Heart left ventricle (tissue), 16 donors: ENCODE measurements at places on chromosomes 1 and 21. TPM values are rescaled to one million over a fixed set of nuclear protein-coding genes. Genes with fewer than 3 reads are reported as not detected.
A peak's percentile ranks its signal among the peaks of the same experiment; 100 is the strongest.

CLDN14 gene
- total RNA-seq, result not detected

PPIAL4G gene
- total RNA-seq, result 0.09 TPM

CITED4 gene
- 38.3 TPM for total RNA-seq

F3 gene
- total RNA-seq, result 28.6 TPM

RPS27 gene
- 968 TPM for total RNA-seq

GRCh38 chr1:7991504-7992440 is 30.3 kb downstream of the PARK7 start:
- H3K27ac ChIP-seq, result no peak overlapping the region
- peaks cover 11% of the 10 kb centered on the region for H3K36me3 ChIP-seq
- no peaks in the 10 kb centered on the region for H3K27me3 ChIP-seq
- no peaks in the 10 kb centered on the region for H3K4me1 ChIP-seq
- no peak overlapping the region for H3K4me3 ChIP-seq

DNA sequence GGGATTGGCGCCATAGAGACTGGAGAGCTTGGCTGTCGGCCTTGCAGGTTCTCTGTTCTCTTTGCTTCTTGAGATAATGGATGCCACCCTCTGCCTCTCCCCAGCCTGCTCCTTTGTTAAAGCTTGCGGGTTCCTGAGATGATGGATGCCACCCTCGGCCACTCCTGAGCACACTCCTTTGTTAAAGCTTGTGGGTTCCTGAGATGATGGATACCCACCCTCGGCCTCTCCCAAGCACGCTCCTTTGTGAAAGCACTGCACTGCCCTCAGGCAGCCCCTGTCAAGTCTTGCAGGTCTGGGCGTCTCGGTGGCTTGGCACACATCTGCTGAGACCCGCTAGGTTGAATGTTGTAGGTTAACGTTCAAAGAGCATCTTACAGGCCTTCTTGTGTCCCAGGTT is 76.5 kb downstream of the SCCPDH start:
- H3K27me3 ChIP-seq, result no peaks in the 10 kb centered on the region
- H3K36me3 ChIP-seq, result no peaks in the 10 kb centered on the region
- H3K4me1 ChIP-seq, result no peaks in the 10 kb centered on the region
- no peak overlapping the region for H3K27ac ChIP-seq

- H3K27ac ChIP-seq, result no peak overlapping the region
- no peak for DNase-seq
- H3K4me3 ChIP-seq, result no peak overlapping the region
These were observed 106.0 kb upstream of the IFFO2 start for GRCh38 chr1:19062258-19063029.

- no peaks in the 10 kb centered on the region for H3K27me3 ChIP-seq
- H3K4me1 ChIP-seq, result peaks cover 30% of the 10 kb centered on the region
- no peak for DNase-seq
- peak overlapping the region; percentile 97 for H3K27ac ChIP-seq
- peak overlapping the region; percentile 80 for H3K4me3 ChIP-seq
These were observed 2.4 kb downstream of the ID3 start for GRCh38 chr1:23556635-23557470.

DNA sequence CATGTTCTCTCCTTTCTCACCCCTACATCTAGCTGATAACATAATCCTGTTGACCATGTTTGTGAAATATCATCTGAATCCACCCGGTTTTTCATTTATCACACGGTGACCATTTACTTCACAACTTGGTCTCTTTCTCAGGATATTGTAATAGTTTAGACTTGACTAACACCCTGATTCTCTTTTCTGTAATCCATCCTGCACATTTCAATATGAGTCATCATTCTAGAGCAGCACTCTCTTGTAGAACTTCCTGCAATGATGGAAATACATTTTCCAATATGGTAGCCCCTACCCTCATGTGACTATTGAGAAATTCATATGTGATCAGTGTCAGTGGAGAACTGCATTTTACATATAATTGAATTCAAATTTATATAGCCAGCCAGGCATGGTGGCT is 2.3 kb upstream of the JAM2 start:
- no peaks in the 10 kb centered on the region for H3K36me3 ChIP-seq
- H3K27ac ChIP-seq, result no peak overlapping the region
- H3K27me3 ChIP-seq, result no peaks in the 10 kb centered on the region
- H3K4me3 ChIP-seq, result no peak overlapping the region
- DNase-seq, result no peak

DNA sequence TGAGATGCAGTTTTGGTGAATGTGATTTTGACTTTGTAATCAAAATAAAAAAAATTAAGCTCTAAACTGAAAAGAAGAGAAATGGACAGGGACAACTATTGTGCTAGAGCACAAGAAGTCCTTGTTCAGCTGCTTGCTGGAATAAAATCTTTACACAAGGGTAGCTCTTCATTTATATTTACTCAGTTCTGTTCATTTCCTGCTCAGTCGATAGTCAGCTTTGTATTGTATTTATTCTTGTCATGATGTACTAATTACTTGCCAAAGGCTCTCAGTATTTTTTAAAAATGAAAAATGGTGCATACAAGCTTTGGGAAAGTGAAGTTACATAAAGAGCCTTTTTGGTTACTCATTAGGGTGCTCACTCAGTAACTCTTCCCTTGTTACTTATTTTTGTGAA is 17.8 kb downstream of the F5 start:
- no peak for DNase-seq
- no peak overlapping the region for H3K27ac ChIP-seq
- no peaks in the 10 kb centered on the region for H3K36me3 ChIP-seq
- no peaks in the 10 kb centered on the region for H3K4me1 ChIP-seq
- no peak overlapping the region for H3K4me3 ChIP-seq

DNA sequence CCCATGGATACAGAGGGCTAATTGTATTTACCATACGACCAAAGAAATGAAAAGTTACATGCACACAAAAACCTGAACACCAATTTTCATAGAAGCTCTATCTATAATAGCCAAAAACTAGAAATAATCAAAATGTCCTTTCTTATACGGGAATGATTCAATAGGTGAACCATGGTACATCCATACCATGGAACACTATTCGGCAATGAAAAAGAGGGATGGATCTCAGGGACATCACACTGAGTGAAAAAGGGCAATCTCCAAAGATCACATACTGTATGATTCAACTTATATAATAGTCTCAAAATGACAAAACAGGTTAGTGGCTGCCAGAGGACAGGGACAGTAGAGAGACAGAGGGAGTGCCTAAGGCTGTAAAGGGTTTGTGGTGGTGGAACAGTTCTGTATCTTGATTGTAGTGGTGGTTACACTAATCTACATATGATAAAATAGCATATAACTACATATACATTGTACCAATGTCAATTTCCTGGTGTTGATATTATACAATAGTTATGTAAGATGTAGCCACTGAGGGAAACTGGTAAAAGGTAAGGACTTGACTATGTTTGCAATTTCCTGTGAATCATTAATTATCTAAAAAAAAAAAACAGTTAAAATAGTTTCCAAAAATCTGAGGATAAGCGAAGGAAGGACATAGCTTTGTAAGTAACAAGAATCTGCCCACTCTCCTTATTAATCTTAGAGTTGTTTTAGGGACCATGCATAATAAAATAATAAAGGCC is 3.7 kb downstream of the RSBN1 start:
- no peak for DNase-seq
- peaks cover 45% of the 10 kb centered on the region for H3K4me1 ChIP-seq
- no peaks in the 10 kb centered on the region for H3K27me3 ChIP-seq
- H3K36me3 ChIP-seq, result no peaks in the 10 kb centered on the region
- H3K4me3 ChIP-seq, result no peak overlapping the region

GRCh38 chr1:43402089-43402865 is 12.6 kb downstream of the SZT2 start:
- H3K4me3 ChIP-seq, result no peak overlapping the region
- DNase-seq, result no peak
- H3K27me3 ChIP-seq, result no peaks in the 10 kb centered on the region
- H3K36me3 ChIP-seq, result no peaks in the 10 kb centered on the region
- H3K27ac ChIP-seq, result no peak overlapping the region
- no peaks in the 10 kb centered on the region for H3K4me1 ChIP-seq

GRCh38 chr1:21631944-21632887 is 36.9 kb downstream of the RAP1GAP start:
- no peak for DNase-seq
- no peak overlapping the region for H3K4me3 ChIP-seq
- H3K36me3 ChIP-seq, result no peaks in the 10 kb centered on the region
- peaks cover 3% of the 10 kb centered on the region for H3K4me1 ChIP-seq
- H3K27ac ChIP-seq, result no peak overlapping the region

DNA sequence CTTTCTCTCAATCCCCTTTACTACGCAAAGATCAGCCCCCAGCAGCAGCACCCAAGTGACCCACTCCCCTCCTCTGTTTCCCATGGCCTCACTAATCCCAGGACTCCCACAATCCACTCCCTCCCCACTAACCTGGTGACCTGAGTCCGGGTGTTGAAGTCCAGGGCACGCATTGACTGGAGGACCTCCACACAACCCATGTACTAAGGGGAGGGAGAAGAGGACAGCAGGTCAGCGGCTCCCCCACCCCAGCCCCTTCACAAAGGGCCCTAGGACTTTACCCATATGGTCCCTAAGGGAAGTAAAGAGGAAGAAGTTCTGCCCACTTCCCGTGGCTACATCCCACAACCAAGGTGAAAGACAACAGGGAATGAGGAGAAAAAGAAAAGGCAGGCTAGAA is 1.3 kb downstream of the SHC1 start:
- H3K27me3 ChIP-seq, result no peaks in the 10 kb centered on the region
- peak; percentile 10 for DNase-seq
- peak overlapping the region; percentile 98 for H3K27ac ChIP-seq
- H3K4me1 ChIP-seq, result peaks cover 30% of the 10 kb centered on the region

DNA sequence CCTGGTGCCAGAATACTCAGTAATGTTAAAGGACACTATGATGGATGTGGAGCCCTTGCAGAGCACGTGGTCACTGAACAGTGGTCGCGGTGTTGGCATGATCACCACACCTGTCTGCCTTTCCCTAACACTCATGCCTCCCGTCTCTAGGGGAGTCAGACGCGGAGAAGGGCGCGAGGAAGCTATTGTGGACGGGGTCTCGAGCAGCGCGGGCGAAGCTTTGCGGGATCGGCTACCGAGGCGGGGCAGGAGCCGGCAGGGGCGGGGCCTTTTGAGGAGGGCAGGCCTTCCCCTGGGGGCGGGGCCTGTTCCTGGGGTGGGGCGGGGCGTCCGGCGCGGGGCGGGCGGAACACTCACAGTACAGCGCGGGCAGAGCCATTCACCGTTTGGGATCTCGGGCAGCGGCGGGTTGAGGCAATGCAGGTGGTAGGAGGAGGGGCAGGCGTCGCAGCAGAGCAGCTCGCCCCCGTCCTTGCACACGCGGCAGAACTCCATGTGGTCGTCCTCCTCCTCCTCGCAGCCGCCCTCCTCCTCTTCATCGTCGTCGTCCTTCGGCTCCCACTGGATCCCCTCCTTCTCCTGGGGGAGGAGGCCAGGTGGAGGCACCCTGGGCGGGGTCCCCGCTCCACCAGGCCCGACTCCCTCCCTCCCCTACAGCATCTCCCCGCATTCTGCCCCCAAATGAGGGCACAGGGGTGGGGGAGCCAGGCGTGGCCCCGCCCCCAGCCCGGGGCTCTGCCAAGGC is 31.5 kb downstream of the CHD5 start:
- peaks cover 15% of the 10 kb centered on the region for H3K27me3 ChIP-seq
- no peak for DNase-seq
- peaks cover 6% of the 10 kb centered on the region for H3K4me1 ChIP-seq
- H3K36me3 ChIP-seq, result no peaks in the 10 kb centered on the region
- peak overlapping the region; percentile 10 for H3K4me3 ChIP-seq

DNA sequence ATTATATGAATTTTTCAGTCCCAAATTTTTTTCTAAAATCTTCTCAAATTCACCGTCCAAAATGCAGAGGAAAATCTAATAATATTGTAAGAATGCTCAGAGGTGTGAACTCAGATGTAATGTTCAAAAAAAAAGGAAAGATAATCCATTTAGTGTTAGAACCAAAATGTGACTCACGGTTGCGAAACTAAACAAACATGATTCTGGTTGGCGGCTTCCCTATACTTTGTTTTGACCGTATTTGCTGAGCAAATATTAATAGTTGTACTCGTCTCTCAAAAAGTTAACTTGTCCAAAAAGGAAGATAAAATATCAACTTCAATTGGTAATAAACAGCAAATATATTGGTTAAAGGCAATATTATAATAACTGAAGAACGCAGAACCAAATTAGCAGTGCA is 34.4 kb downstream of the ZSWIM5 start:
- H3K4me1 ChIP-seq, result no peaks in the 10 kb centered on the region
- no peak for DNase-seq
- H3K27me3 ChIP-seq, result no peaks in the 10 kb centered on the region
- no peak overlapping the region for H3K4me3 ChIP-seq
- H3K27ac ChIP-seq, result no peak overlapping the region

DNA sequence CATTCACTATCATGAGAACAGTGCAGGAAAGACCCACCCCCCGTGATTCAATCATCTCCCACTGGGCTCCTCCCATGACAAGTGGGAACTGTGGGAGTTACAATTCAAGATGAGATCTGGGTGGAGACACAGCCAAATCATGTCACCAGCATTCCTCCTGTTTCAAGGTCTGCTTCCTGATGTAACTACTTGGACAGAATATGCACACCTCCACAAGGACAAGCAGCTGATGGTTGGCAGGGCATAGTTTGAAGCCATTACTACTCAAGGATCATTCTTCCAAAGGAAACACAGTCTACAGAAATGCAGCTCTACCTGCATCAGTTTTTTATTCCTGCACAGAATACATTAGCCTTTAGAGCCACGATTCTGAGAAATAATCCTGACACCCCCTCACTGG is 28.5 kb upstream of the RNF2 start:
- no peak overlapping the region for H3K4me3 ChIP-seq
- no peak for DNase-seq
- no peaks in the 10 kb centered on the region for H3K4me1 ChIP-seq
- H3K27ac ChIP-seq, result no peak overlapping the region
- H3K36me3 ChIP-seq, result no peaks in the 10 kb centered on the region

DNA sequence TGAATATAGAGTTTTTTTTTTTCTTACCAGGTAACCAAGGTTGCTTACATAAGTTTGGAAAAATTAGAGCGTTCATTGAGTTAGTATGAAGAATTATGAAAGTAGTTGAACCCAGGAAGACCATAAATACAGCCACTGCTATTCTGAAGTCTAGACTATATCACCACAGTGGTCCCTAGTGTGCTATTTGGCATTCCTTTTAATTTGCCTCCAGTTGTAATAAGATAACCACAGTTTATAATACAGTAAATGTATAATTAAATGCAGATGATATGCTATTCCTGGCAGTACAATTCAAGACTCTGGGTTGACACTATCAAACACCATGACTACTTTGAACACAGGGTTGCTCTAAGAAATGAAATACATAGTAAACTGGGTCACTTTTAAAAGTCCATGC is 270.5 kb downstream of the BRINP2 start:
- H3K4me3 ChIP-seq, result no peak overlapping the region
- no peak overlapping the region for H3K27ac ChIP-seq
- H3K36me3 ChIP-seq, result no peaks in the 10 kb centered on the region
- DNase-seq, result no peak
- no peaks in the 10 kb centered on the region for H3K4me1 ChIP-seq
